ENCODE measurements at places on chromosomes 7 and 10.

GRCh38 chr7:139656387-139656786 is 121.4 kb downstream of the HIPK2 start:
- DNase-seq, result no peak

GRCh38 chr10:76382381-76382851 is 951.0 kb downstream of the LRMDA start:
- DNase-seq, result no peak

- DNase-seq, result no peak
Observed at GRCh38 chr7:2566890-2567678, 8.3 kb downstream of the IQCE start.

DNA sequence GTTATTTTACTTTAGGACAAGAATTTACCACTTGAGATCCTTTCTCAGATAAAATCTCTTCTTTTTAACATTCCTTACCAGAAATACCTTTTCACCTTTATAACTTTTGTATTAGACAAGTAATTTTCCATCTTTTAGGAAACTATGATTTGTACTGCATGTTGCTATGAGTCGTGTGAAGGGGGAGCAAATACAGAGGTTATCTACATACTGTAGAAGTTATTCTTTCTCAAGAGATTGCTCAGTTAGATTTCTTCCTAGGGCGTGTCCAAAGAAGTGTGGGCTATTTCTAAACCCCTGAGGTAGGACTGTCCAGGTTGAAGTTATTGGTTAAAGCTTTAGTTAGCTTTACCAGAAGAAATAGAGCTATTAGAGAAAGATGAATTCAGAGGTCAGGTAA is 30.2 kb upstream of the ARHGAP12 start:
- DNase-seq, result no peak

DNA sequence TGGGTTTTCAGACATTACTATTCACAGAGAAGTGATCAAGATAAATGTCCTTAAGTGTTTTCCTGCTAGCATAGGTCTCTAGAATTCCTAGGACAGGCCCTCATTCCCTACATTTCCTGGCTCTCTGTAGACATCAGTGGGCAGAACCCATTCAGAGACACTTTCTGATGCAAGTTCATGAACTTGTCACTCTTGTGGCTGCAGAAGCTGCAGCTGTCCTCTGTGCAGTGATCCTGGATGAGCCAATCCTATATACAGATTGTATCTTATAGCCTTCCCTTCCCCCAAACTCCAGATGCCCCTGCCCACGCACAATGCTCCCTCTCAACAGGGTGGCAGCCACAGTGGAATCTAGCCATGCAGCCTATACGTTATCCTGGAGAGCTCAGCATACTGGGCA is 12.6 kb upstream of the GRB10 start:
- no peak for DNase-seq

GRCh38 chr7:85890244-85890811 is 703.5 kb upstream of the SEMA3D start:
- DNase-seq, result no peak
